DMS53 (cell line): ENCODE measurements at places on chromosomes 4 and X.

DNA sequence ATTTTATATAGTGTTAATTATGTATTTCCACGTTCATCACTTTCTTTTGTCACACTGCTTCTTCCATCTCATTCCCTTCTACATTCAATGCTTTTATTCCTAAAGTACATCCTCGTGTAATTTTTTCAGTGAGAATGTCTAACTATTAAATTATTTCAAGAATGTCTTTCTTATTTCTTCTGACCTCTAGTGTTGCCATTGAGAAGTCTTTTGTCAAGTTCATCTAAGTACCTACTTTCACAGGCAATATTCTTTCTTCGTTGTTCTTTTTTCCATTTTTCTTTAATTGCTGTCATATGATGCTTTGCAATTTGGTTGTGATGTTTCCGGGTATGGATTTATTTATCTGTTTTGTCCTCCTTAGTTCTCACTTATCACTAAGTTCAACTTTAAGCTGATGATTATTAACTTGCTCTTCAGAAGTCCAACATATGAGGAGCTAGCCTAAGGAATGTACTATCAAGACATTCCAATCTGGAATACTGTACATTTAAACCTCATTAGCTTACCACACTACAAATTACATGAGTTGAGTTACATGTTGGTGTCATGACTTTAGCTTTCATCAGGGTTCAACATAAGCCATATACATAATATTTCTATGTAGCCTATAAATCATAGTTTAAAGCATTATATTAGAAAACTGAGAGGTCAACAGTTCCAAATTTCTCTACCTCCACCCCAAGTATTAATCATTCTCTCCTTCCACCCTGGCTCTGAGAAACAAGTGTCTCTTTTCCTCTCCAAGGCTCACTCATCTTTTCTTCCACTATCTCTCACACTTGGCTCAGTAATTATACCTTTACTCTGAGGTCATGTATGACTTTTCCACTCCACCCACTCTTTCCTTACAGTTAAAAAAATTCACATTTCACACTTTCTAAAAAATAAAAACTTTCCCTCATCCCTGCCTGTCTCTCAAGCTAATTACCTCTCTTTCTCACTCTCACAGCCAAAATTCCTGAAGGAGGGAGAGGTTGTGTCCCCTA lies 81.5 kb downstream of the COX18 start:
- no peak for DNase-seq

DNA sequence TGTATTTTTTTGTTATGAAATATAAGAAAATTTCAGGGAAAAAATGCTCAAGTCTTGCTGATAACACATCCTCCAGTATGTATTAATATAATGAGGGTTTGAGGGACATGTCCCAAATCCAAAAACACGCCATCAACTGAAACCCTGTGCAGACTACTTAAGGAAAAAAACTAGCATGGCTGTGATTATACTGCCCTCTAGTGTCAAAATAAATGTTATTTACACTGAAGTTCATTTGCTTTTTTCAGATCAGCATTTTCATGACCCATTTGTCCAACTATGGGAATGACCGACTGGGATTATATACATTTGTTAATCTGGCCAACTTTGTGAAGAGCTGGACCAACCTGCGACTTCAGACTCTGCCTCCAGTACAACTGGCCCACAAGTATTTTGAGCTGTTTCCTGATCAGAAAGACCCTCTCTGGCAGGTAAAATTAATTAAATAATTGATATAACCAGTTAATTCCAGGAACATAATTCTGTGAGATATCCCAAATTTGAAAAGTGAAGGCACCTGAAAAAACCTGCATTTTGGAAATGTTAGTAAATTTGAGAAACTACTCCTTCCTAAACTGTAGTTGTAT lies 128.5 kb downstream of the PRSS12 start:
- peak; percentile 73 for DNase-seq

DNA sequence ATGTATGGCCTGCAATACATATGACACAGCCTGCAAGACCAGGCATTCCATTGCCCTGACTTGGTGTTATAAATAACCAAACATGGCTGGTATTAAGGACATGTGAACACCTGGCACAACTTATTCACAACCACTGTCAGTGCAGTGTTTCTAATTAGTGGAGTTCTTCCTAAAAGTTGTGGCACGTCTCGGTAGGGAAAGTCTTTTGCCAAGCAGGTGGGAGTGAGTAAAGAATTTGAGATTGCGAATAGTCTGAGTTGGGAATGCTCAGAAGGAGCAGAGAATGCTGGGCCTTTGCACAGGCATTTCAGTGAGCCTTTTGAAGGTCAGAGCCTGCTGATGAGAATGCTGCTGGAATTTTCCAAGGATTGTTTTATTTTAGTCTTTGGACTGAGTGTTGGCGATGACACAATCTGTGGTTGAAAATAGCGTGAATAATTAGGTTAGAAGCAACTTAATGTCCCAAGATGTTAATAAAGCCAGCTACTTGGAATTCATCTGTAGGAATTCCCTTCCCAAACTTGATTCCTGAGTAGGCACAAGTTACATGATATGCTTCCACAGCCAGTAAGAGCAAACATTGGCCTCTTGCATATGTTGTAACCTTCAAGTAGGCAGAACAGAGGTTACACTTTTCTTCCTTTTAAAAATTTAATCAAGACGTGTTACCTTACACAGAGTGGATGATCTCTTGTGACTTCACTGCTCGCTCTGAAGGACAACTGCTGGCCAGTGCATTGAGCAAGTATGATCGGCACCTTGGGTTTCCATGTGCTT lies 83.6 kb upstream of the PGRMC2 start:
- DNase-seq, result no peak

DNA sequence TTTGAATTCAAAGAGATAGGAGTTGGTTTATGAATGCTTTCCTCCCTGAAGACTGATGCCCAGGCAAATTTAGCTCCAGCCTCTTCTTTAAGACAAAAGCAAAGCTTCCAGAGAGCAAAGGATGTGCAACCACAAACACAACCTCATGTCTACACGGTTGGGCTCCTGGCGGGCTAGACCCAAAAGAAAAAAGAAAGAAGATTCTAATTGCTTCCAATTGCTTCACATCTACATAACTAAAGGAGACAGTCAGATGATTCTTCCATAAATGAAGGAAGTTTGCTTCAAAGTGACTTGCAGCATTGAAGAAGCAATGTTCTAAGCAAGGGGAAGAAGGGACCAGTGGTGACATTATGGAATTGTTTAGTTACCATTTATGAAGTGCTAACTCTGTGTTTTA lies 1603.0 kb upstream of the TENM3 start:
- DNase-seq, result no peak

DNA sequence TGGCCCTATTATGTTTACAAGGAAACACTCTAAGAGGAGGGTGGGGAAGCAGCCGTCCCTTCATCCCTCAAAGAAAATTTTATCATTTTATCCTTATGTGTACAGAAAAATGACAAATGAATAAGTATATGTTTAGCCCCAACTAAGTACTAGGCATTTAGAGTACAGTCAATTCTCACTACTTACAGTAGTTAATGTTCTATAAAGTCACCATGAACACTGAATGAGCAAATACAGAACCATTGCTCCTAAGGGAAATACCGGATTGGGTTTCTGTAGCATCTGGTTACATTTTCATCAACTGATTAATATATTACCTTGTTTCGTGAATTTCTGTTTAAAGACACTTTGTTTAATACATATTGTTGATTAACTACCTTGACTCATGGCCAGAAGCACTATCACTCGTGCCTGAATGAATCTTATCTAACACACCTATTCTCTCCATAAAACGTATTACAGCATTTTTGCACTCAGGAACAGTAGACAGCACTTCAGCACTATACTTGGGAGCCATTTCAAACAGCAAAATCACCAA lies 109.3 kb downstream of the ASB9 start:
- no peak for DNase-seq

- DNase-seq, result no peak
These were observed 414.1 kb downstream of the CENPC start for GRCh38 chr4:67131224-67131623.

DNA sequence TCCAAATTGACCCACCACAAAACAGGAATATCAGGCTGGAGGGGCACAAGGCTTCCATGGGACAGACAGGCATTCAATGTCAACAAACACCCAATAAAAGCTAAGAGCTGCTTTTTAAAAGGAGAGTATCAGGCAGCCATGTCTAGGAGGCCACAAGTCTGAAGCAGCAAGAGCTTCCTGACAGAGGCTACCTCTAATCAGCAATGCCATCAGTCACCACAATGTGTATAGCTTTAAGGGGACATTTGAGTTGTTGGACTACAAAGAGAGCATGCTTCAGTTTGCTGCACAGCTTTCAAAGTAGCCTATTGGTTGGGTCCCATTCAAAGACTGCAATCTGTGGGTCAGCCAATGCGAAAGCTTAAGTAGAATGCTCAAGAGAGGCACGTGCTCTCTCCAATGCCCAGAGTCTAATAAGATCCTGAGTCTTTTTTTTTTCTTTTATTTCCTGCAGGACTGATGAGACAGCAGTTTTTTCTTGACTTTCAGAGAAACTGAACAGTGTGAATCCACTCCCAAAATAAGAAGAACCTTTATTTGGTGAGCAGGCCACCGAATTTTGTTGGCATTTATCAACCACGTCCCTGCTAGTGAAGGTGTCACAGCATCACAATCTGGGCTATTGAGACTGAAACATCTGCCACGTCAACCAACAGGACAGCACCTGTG lies 92.5 kb downstream of the FBXO8 start:
- no peak for DNase-seq

- peak; percentile 24 for DNase-seq
These were observed 285.8 kb upstream of the TRPC5 start for GRCh38 chrX:112368371-112368770.

- no peak for DNase-seq
These were observed 47.2 kb upstream of the RELL1 start for GRCh38 chr4:37733240-37733867.

DNA sequence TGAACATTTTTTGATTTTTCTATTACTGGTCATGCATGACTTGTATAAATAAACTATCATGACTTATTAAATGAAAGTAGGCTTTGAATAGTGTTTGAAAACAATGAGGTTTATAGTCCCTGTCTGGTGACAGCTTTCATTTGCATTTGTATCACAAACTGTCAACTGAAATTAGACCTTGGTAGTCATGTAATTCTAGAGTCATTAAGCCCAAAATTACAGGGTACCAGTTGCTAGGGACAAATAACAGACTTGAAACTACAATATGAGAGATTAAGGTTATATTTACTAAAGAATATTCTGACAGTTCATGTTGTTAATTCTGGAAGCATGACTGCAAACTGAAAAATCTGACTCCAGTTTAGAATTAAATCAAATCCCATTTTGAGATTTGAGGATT lies 9.2 kb upstream of the VAMP7 start:
- no peak for DNase-seq

DNA sequence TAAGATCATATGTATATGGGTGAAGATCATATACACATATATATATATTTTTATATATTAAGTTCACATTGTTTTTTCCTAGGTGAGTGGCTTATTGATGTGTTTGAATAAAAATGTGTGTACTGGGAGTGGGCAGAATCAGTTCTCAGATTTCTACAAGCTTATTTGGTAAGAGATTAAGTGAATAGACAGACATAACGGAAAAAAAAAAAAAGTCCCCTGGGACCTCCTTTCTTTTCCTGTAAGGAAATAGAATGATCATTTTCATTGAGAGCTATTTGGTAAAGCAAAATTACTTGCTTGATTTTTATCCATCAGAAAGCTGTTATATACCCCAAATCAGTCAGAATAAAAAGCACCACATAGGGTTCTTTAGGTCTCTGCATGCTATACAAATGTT lies 597.7 kb downstream of the PCDH18 start:
- no peak for DNase-seq

DNA sequence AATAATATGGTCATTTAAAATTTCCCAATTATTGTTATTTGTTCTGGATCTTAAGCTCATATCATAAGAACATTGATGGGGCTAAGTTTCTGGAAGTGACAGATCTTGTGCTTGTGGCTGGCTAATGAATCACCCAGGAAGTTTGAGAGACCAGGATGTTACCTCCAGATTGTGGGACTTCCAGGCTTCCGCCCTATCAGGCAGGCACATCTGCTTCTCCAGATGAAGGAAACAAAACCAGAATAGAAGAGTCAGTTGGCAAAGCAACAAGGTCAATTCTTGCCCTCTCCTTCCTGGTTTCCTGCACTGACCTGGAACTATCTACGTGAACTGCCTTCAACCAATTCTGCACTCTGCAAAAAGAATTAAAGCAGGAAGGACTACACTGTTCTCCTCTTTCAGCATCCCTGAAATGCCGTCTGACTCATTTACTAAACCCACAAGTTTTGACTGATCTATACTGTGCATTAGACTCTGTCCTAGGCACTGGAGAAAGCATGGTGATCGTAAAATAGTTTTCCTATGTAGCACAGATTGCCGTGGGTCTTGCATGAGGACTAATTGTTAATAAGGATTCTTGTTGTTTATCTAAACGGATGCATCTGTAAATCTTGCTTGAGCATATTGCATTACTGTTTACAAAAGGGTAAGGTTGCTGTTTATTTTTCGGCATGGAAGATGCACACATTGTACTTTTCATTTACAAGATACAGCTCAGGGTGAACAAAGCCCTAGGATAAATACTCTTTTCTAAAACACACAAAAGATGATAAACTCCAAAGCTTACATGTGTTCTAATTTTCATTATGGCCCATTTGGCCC lies 74.6 kb downstream of the AMELX start:
- DNase-seq, result peak; percentile 55

GRCh38 chr4:94285666-94286065 lies 57.0 kb downstream of the HPGDS start:
- no peak for DNase-seq

- DNase-seq, result peak; percentile 41
These were observed 140.4 kb upstream of the GRID2 start for GRCh38 chr4:92163348-92163747.

DNA sequence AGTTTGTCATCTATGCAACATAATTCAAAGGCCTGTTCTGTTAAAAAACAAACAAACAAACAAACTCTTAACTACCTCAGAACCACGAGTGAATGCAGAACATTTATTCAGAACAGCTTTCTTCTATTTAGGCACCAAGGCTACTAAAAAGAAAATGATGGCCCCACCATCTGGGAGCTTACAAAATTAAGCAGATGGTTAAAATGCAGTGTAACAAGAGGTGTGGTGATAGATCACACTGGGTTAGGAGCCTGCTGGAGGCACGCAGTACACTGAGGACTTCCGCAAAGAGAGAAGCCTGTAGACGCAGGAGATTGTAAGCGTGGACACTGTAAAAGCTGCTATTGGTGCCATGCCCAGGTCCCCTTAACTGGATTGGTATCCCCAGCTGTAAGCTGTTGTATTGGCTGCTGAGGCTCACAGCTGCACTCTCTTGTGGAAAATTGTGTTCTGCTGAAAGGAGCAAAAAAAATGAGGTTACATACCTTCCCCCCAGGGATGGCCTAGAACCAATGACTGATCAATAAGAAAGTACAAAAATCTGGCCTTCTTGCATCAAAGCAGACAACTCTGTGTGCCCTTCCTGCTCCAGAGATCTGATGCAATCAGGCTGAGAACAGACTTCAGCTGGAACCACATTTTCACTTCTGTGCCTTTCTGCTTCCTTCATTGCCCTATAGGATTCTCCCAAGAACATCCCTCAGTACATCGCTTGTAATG lies 60.0 kb downstream of the SHROOM3 start:
- no peak for DNase-seq

- DNase-seq, result no peak
These were observed 236.0 kb downstream of the ANK2 start for GRCh38 chr4:113285501-113285900.
